ENCODE measurements at places on chromosomes 11 and 22. TPM values are rescaled to one million over a fixed set of nuclear protein-coding genes. Genes with fewer than 3 reads are reported as not detected.

DNA sequence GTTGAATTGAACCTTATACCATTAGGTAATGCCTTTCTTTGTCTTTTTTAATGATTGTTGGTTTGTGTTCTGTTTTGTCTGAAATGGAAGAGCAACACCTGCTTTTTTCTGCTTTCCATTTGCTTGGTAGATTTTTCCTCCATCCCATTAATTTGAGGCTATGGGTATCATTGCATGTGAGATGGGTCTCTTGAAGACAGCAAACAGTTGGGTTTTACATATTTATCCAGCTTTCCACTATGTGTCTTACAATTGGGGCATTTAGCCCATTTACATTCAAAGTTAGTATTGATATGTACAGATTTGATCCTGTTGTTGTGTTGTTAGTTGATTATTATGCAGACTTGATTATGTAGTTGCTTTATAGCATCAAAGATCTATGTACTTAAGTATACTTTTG, 21.1 kb upstream of the RAB38 start:
- H3K27me3 ChIP-seq = peaks cover 16% of the 10 kb centered on the region
- no peaks in the 10 kb centered on the region for H3K36me3 ChIP-seq
- H3K27ac ChIP-seq = no peak overlapping the region
- H3K4me3 ChIP-seq = no peak overlapping the region
- no peak for DNase-seq

DNA sequence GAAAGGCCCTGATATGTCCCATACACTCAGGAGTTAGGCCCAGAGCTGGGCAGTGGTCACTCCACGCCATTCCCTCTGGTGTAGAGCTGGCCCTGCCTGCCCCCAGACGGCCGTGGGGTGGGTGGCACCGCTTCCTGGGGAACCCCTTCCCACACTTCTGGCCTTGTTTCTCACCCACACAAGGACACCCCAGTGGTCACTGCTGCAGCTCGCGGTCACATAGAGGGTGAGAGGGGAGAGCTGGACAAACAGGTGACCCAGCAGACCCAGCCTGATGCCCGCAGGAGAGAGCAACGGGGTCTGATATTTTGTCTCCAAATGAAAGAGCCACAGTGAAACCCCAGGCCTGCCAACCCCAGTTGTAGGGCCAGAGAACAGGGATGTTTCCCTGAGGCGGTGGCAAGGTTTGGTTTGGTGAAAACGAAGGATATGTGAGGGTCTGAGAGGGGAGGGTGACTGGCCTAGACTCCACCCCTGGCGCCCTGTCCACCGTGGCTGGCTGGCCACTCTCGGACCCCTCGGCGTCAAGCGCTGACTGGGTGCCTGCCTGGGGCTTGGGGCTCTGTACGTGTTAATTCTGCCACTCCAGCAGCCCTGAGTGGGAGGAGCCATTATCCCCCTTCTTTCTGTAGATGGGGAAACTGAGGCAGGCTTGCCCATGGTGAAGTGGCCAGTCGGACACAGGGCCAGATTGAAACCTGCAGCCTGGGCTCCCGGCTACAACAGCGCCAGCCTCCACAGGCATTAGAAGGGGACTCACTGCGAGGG, 71.0 kb upstream of the PPARA start:
- no peaks in the 10 kb centered on the region for H3K27me3 ChIP-seq
- H3K36me3 ChIP-seq = no peaks in the 10 kb centered on the region
- peaks cover 13% of the 10 kb centered on the region for H3K4me1 ChIP-seq
- no peak overlapping the region for H3K4me3 ChIP-seq
- DNase-seq = no peak

GRCh38 chr11:118010738-118011461, 24.7 kb downstream of the IL10RA start:
- no peaks in the 10 kb centered on the region for H3K36me3 ChIP-seq
- peaks cover 75% of the 10 kb centered on the region for H3K4me1 ChIP-seq
- no peak overlapping the region for H3K4me3 ChIP-seq
- H3K27ac ChIP-seq = no peak overlapping the region
- no peaks in the 10 kb centered on the region for H3K27me3 ChIP-seq

Gene GANAB
- 218 TPM for total RNA-seq

DNA sequence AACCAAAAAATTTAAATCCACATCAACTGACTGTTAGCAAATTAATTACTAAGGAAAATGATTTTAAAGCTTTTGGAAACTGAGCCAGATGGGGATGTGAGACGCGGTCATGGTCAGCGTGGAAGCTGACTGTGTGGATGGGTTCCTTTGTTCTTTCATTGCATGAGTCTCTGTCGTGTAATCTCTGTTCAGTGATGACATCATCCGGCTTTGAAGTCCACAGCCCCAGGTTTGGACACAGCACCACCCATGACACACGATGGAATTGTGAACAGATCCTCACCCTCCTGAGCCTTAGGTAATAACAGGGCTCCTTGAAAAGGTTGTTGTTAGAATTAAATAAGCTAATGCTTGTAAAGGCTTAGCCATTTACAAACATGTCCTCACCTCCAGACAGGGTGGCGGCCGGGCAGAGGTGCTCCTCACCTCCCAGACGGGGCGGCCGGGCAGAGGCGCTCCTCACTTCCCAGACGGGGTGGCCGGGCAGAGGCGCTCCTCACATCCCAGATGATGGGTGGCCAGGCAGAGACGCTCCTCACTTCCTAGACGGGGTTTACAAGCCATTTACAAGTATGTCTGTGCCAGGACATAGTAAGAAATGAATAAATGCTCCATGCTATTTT, 677.3 kb downstream of the TBC1D22A start:
- no peaks in the 10 kb centered on the region for H3K27me3 ChIP-seq
- H3K4me3 ChIP-seq = no peak overlapping the region
- DNase-seq = no peak
- no peaks in the 10 kb centered on the region for H3K4me1 ChIP-seq

Gene KCNJ1
- not detected for total RNA-seq

Gene OR5B21
- not detected for total RNA-seq

Gene OR8A1
- total RNA-seq = not detected

DNA sequence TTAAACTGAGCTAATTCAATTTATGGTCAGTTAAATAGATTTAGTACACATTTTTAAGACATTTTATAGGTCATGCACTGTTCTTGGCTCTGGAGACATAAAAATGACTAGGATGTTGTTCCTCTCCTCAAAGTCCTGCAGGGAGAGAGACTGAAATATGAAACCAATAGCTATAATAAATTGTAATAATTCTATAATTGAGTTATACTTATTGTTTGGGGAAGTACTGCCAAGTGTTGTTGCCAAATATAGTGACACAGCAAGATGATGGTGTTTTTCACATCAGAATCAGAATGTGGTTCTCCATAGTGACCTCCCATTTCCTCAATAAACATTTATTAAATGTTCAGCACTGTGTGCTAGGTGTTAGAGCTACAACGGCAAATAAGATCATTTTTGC, 470.6 kb downstream of the NTM start:
- H3K4me1 ChIP-seq = no peaks in the 10 kb centered on the region
- no peak overlapping the region for H3K4me3 ChIP-seq
- H3K27ac ChIP-seq = no peak overlapping the region
- peaks cover 2% of the 10 kb centered on the region for H3K27me3 ChIP-seq

- H3K27ac ChIP-seq = no peak overlapping the region
- H3K27me3 ChIP-seq = peaks cover 13% of the 10 kb centered on the region
- H3K4me3 ChIP-seq = no peak overlapping the region
- no peaks in the 10 kb centered on the region for H3K36me3 ChIP-seq
- DNase-seq = no peak
Measured at GRCh38 chr11:64539711-64540427, 51.2 kb upstream of the SLC22A12 start.

- H3K4me3 ChIP-seq = no peak overlapping the region
- no peaks in the 10 kb centered on the region for H3K4me1 ChIP-seq
- H3K27ac ChIP-seq = no peak overlapping the region
- no peaks in the 10 kb centered on the region for H3K36me3 ChIP-seq
Measured at GRCh38 chr22:45903355-45904135, 73.4 kb downstream of the WNT7B start.

DNA sequence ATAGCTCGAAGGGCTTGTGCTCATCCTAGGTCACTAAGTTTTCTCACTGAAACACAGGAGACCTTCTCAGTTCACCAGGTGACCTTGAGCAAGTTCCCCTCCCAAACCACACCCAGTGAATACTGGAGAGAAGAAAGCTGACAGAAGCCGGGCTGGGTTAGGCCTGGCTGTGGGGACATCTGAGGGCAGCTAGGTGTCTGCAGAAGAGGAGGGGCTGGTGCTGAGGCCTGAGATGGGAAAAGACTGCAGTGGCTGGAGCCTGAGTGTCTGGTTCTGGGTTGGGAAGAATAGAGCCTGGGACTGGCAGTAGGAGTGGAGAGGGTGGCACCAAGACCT, 602 bp upstream of the INPP5J start:
- no peak overlapping the region for H3K27ac ChIP-seq
- H3K4me3 ChIP-seq = no peak overlapping the region
- no peaks in the 10 kb centered on the region for H3K4me1 ChIP-seq

GRCh38 chr11:72529068-72529467, 94.7 kb upstream of the CLPB start:
- no peak overlapping the region for H3K4me3 ChIP-seq
- no peaks in the 10 kb centered on the region for H3K4me1 ChIP-seq
- H3K36me3 ChIP-seq = no peaks in the 10 kb centered on the region
- no peak for DNase-seq
- no peak overlapping the region for H3K27ac ChIP-seq
- H3K27me3 ChIP-seq = peaks cover 3% of the 10 kb centered on the region

Gene CALCA
- total RNA-seq = not detected

Measured in activated CD4-positive, alpha-beta T cell treated with anti-CD3 and anti-CD28 coated beads for 36 hours (primary cell).